Foreskin keratinocyte (primary cell): ENCODE measurements at places on chromosomes 13 and 19. TPM values are rescaled to one million over a fixed set of nuclear protein-coding genes. Genes with fewer than 3 reads are reported as not detected.

WDR88 gene
- polyA plus RNA-seq, result not detected in 2 replicates

CACNA1A gene
- polyA plus RNA-seq, result 0.03 TPM in 2 replicates

CYP4F8 gene
- polyA plus RNA-seq, result not detected in 2 replicates

PABPC3 gene
- 0.08 and 0.09 TPM in 2 replicates for polyA plus RNA-seq

TNFSF9 gene
- polyA plus RNA-seq, result 27.7 and 35.4 TPM in 2 replicates

ZNF611 gene
- 0.85 and 1.2 TPM in 2 replicates for polyA plus RNA-seq

IGSF23 gene
- polyA plus RNA-seq, result not detected in 2 replicates

KLF12 gene
- 0.92 and 0.94 TPM in 2 replicates for polyA plus RNA-seq

SYNGR4 gene
- not detected in 2 replicates for polyA plus RNA-seq

CAMSAP3 gene
- polyA plus RNA-seq, result 8.1 and 8.6 TPM in 2 replicates

ZNF441 gene
- 0.65 and 0.76 TPM in 2 replicates for polyA plus RNA-seq

SULT2A1 gene
- polyA plus RNA-seq, result not detected in 2 replicates

RNF113B gene
- polyA plus RNA-seq, result not detected in 2 replicates

RETN gene
- not detected in 2 replicates for polyA plus RNA-seq

LAMP1 gene
- polyA plus RNA-seq, result 135 and 145 TPM in 2 replicates

CNN1 gene
- polyA plus RNA-seq, result 0.03 TPM in 1 of 2 replicates, not detected in the other

TTC9B gene
- polyA plus RNA-seq, result not detected in 2 replicates

DNA sequence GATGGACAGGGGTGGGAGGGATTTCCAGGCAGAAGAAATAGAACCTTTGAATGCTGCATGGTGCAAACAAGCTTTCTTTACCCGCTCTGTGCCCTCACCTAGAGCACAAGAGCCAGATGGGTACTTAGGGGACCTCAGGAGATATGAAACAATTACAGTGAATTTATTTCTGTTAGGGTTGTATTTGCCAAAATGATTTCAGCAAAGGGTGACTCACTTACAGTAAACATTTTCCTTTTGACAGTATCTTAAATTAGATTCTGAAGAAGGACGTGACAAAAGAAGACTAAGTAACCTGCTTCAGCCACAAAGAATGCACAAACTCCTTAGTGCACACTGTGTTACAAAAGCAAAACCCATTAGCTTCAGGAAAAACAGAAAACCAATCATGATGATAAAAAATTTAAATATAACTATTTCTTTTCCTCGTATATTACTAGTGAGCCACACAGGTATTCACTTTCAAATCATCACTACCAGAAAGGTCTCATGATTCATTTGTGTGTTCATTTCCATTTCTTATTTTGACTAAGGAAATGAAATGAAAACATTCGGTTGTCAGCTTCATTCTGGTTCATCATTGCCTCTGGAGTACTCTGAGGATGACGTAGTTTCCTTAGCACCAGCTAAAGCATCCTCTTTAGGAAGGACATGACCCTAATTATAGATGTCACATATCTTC is 158.8 kb downstream of the NHLRC3 start:
- no peak for DNase-seq

DNA sequence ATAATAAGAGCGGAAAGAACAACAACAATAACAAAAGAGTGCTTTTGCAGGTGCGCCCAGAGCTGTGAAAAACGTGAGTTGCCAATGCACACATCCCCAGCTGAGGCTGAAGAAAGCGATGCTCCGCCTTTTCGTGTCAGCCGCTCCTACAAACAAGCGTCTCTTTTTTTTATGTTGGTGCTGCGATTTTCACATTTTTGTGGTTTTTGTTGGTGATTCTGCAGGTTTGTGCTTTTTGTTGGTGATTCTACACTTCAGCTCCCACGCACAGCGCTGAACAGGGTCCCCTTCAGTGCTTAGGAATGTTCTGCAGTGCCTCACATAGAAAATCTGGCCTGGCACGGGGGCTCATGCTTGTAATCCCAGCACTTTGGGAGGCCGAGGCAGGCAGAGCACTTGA is 7.3 kb upstream of the SBK3 start:
- DNase-seq, result peak; percentile 47

DNA sequence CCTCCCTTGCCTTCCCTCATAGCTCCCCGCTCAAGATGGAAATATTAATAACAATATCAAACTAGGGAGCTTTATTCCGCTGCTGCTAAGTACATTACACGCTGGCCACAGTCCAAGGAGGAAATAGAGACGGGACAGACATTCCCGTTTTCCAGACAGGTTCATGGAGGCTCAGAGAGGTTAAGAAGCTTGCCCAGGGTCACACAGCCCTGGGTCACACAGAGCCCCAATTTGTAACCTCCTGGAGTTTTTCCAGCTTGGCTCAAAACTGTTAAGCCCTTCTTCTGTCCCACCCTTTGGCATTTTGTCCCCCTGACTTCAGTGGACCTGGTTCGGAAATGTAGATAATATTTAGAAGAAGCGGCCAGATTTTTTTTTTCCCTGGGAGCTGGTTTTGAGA is 2.0 kb downstream of the BICRA start:
- DNase-seq, result no peak

DNA sequence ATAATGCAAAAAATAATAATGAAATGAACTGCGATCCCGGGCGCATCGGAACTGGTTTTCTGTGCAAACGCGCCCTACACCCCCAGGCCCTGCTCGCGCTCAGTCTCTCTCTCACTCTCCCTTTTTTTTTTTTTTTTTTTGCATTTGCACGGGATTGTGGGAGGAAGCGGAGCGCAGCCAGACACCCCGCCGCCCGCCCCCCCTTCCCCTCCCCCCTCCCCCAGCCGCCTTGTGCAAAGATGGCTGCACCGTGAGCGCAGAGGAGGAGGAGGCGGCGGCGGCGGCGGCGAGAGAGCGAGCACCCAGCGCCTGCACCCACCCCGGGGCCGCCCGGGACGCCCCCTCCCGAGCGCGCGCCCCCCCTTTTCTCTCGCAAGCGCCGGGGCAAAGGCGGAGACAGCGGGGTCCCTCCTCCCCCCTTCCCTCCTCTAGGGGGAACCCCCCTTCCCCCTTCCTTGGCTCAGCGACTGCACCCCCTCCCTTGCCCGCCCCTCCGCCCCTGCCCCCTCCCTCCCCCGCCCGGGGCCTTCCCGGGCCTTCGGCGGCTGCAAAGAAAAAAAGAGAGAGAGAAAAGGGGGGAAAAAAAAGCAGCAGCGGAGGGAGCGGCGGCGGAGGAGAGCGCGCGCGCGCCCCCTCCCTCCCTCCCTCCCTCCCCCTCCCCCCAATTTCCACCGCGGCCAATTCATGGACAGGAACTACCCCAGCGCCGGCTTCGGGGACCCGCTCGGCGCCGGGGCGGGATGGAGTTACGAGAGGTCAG is at the start of gene PRR12:
Gene PRR12 (plus strand): TSS at position 212 of the 760 bp plus-strand sequence. CDS start 473 bp downstream, at position 685.
- DNase-seq, result no peak

DNA sequence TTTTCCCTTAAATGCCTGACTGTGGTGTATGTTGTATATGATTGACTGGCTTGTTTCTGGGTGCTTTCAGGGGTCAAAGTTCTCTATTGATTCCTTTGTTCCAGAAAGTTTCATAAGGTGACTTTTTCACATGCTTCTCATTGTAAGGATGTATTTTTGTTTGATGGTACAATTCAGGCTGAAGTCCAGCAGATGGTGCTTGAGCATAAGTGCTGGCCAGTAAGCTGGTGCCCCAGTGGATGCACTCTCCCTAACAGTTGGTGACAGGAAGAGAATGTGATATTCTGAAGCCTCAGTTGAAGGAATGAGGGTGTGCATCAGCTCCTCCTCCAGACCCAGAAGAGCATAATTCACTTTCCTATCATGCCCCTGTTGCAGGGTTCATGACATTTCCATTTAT is 1941.6 kb upstream of the PRR20A start:
- DNase-seq, result no peak

GRCh38 chr13:72495681-72496080 is 231.7 kb downstream of the MZT1 start:
- DNase-seq, result no peak

GRCh38 chr13:38564256-38565150 is 122.4 kb upstream of the FREM2 start:
- no peak for DNase-seq

GRCh38 chr13:44747179-44747578 is 171.0 kb upstream of the TSC22D1 start:
- no peak for DNase-seq

DNA sequence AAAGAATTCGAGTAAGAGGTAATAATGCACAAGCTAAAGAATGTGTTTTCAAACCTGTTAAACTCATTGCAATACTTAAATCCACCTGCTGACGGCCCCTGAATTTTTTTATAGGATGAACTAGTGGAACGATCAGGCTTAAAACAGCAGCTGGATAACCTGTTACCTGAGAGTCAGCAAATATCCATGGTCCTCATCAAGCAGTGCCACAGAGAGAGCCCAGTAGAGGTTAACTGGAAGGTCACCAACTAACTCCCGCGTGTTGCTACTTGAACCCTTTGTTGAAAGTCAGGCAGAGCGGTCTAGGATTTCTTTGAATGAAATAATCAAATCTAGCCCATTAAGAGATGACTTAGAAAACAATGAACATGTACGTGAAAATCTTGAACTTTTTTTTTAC is 47.6 kb upstream of the SPRY2 start:
- DNase-seq, result no peak

- no peak for DNase-seq
Measured at GRCh38 chr19:17560205-17560595, 4.8 kb downstream of the COLGALT1 start.

- DNase-seq, result no peak
Measured at GRCh38 chr13:87696458-87696857, 25.3 kb downstream of the SLITRK5 start.

- DNase-seq, result no peak
Measured at GRCh38 chr19:18086590-18087138, at the start of gene IL12RB1. Gene IL12RB1 (minus strand): TSS chr19:18086934. CDS start chr19:18086823, 111 bp downstream.

DNA sequence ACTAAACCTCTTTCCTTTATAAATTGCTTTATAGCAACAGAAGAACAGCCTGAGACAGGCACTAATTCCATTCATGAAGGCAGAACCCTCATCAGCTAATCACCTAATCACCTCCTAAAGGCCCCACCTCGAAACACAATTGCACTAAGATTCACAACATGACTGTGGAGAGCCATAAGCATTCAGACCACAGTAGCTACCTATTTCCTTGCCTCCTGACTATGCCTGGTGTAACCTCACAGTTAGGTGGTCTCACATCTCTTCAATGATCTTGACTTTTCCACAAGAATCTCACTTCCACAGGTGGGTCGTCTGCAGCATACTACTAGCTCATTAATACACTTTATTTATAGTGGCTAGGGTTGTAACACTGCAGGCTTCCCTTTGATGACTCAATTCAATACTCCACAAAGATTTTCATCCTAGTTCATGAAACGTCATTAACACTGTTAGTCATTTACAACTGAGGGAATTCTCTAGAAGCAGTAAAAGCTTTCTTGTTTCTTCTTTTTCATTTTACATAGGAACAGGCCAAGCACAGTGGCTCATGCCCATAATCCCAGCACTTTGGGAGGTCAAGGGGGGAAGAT is 27.1 kb downstream of the STK24 start:
- DNase-seq, result no peak

DNA sequence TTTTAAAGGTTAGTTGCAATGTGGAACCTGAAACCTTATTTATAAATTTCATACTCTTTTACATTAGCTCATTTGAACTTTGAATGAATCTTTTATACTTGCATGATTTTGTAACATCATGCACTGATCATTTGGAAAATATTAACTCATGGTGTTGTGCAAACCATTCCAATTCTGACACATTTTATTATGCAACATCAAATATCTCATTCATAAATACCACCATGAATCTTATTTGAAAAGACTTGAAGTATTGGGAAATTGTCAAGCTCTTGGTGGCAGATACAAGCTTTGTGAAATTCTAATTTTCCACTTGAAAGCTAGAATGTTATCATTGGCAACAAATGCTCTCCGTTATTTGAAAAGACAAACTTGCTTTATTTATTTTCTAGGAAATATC is 379.9 kb upstream of the PCDH20 start:
- no peak for DNase-seq

DNA sequence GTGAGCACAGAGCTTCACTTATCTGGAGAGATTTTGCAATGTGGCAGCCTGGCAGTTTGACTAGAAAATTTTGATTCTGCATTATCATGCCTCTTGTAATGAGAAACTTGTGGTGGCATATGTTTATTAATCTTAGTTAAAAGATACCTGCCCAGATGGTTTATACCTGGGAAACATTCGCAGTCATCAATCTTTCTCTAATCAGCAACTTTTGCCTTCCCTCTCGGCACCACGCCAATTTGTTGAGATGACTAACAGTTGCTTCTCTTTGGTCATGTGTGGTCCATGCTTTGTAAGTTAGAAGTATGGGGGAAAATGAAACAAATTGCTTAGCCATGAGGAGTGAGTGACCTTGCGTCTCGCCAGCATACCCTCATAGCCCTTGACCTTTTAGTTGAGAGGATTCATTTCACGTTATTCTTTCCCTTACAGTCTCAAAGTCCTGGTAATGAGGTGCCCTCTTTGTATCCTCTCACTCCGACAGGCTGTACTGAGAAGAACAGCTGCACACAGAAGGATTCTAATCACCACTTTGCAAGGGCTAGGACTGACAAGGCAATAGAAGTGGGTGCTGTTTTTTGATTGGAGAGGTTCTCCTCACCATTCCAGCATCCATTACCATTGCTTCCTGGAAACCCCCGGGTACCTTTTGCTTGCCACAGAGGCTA is 201.4 kb downstream of the OXGR1 start:
- peak; percentile 31 for DNase-seq

DNA sequence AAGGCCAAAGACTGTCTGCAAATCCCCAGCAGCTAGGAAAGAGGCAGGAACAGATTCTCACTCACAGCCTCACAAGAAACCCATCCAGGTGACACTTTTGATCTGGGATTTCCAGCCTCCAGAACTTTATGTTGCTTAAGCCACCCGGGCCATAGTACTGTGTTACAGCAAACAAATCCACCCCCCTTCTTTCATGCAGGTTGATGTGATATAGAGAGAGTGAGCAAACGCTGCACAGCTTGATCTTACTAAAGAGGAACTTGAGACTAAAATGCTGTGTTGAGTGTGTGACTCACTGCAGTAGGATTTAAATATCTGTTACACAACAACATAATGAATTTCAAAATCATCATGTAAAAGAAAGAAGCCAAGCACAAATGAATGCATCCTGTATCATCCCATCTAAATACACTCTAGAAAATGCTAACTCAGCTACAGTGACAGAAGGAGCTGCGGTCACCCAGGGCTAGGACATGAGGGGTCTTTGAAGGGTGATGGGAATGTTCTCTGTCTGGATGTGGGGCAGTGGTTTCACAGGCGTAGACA is 32.2 kb downstream of the RCBTB2 start:
- peak; percentile 85 for DNase-seq

- DNase-seq, result no peak
Measured at GRCh38 chr13:23844132-23844531, 45.1 kb downstream of the MIPEP start.

GRCh38 chr13:71727662-71728061 is 139.3 kb downstream of the DACH1 start:
- no peak for DNase-seq

GRCh38 chr19:57280962-57281400 is 696 bp downstream of the ZNF460 start:
- DNase-seq, result no peak

GRCh38 chr19:996051-996838 is 4.0 kb upstream of the GRIN3B start:
- peak; percentile 27 for DNase-seq

DNA sequence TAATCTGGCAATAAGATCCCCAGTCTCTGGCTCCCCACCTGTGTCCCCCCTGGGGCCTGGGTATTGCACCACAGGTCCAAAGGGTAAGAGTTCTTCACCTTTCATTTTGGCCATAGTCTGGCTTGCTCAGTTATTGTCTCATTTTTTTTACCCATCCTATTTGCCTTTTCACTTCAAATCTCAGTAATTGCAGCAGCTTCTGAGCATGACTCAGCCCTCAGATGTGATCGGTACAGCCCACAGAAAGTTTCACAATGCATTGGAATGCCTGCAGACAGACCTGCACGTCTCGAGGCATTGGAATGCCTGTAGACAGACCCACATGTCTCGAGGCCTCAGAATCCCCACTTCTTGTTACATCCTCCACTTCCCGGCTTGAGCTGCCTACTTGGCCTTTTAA is 173.6 kb downstream of the NUFIP1 start:
- DNase-seq, result peak; percentile 94
